NCI-H2171 treated with DMSO at 0.1 percent for 48 hours (cell line): ENCODE measurements at places on chromosomes 3 and 15.
A peak's percentile ranks its signal among the peaks of the same experiment; 100 is the strongest.

- peak; percentile 86 for DNase-seq
Measured at GRCh38 chr3:14402304-14402811, at the start of gene SLC6A6. TSS of gene SLC6A6 (plus strand) at chr3:14402606. CDS start at chr3:14443635, 41,029 bp downstream.

DNA sequence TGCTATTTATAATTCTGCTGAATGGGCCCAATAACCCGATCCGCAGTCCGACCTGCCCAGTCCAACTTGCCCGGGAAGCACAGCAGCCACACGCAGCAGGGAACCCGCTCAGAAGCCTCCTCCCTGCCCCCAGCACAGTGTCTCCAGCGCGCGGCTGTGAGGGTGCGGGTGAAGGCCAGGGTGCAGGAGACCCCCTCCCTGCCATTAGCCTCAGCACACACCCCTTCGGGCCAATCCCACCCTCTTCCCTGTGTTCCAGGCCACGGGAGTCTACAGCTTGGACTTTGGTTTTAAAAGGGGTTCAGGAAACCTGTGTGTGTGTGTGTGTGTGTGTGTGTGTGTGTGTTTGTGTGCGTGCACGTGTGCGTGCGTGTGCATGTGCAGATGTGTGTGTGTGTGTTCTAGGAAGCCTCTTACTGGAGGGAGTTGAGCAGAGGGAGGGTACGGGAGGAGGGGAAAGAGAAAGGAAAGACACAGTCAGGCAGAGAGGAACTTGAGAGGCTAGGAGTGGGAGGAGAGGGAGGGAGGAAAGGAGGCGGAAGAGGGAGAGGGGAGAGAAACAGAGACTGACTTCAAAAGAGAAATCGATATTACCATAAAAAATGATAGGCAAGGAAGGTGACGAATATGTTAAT is 34.2 kb downstream of the ATP2B2 start:
- peak; percentile 83 for DNase-seq

- no peak for DNase-seq
Measured at GRCh38 chr15:56205061-56205876, 38.4 kb downstream of the RFX7 start.

GRCh38 chr15:43922021-43922420 is 95.2 kb downstream of the WDR76 start:
- DNase-seq: no peak

GRCh38 chr3:180280555-180280954 is 243.8 kb upstream of the PEX5L start:
- no peak for DNase-seq

- no peak for DNase-seq
Measured at GRCh38 chr3:143676747-143677146, 171.5 kb downstream of the SLC9A9 start.

DNA sequence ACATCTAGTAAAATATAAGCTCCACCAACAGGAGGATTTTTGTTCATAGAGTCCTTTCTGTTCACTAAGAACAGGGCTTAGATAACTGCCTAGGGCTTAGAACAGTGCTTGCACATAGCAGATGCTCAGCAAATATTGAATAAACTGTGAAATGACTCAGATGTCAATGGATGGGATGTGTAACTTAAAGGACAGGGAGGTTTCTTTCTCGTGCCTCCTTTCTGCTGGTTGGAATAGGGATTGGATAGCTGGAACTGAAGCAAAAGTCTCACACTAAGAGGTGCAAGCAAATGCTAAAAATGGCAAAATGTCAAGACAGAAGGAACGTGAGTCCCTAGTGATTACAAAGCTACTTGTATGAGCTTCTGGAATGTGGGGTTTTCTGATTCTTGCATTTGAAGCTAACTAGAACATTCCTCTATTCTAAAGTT is 392.8 kb upstream of the WNT5A start:
- no peak for DNase-seq

- DNase-seq: no peak
Measured at GRCh38 chr3:151051533-151051932, 33.9 kb upstream of the MED12L start.

- DNase-seq: no peak
Measured at GRCh38 chr15:96264801-96265515, 65.5 kb upstream of the NR2F2 start.

DNA sequence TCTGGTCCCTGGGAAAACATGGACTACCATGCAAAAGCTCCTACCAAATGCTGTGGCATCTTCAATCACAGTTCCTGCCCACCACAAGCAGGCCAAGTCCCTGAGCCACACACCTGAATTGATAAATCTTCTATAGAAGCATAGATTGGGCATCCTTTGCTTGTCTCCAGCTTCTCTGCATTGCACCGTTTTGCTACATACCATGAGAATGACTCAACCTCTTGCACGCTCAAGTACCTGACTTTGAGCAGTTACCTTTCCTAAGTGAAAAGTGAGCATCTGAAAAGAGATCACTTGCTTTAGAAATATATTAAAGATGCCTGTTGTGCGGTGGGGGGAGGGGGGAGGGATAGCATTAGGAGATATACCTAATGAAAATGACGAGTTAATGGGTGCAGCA is 31.3 kb downstream of the GATM start:
- no peak for DNase-seq

- no peak for DNase-seq
Measured at GRCh38 chr3:31095255-31095654, 200.8 kb upstream of the GADL1 start.

- DNase-seq: no peak
Measured at GRCh38 chr3:141642215-141642614, 95.9 kb upstream of the RNF7 start.

DNA sequence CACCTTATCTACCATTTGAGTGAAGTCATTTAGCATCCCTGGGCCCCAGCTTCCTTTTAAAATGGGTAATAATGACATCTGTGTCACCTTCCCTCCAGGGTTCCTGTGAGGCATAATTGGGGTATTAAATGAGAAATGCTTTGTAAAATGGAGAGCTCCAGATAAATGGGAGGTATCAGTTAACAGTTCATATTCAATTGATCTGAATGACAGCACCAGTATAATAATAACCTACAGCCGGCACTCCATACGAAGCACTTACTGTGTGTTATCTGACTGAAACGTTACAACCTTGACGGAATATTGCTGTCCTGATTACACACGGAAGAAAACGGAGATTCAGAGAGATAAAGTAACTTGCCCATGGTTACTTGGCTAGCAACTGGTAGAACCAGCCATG is 53.6 kb downstream of the BHLHE40 start:
- no peak for DNase-seq

- DNase-seq: no peak
Measured at GRCh38 chr3:135329479-135329878, 534.4 kb downstream of the EPHB1 start.

DNA sequence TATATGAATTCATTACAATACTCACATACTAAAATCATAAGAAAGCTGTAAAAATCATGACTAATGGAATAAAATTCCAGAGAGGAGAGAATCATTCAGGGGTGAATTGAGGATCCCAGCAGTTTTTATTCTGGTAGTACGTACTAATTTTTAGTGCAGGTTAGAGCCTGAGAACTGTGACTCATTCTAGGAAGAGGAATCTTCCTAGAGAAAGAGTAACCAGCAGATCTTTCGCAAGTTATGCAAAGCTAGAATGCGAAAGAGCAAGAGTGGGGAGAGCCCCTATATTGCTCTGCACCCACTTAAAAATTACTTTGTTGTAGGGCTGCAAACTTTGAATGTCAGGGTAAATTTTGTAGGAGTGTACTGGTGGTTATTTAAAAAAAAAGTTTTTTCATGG is 303.6 kb upstream of the ARPP21 start:
- no peak for DNase-seq

DNA sequence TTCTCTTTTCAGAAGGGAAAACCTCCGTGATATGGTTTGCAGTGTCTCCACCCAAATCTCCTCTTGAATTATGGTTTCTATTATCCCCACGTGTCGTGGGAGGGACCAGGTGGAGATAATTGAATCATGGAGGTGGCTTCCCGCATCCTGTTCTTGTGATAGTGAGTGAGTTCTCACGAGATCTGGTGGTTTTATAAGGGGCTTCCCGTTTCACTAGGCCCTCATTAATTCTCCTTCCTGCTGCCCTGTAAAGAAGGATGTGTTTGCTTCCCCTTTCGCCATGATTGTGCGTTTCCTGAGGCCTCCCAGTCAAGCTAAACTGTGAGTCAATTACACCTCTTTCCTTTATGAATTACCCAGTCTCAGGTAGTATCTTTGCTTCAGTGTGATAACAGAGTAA is 692.7 kb upstream of the GRM7 start:
- DNase-seq: no peak

DNA sequence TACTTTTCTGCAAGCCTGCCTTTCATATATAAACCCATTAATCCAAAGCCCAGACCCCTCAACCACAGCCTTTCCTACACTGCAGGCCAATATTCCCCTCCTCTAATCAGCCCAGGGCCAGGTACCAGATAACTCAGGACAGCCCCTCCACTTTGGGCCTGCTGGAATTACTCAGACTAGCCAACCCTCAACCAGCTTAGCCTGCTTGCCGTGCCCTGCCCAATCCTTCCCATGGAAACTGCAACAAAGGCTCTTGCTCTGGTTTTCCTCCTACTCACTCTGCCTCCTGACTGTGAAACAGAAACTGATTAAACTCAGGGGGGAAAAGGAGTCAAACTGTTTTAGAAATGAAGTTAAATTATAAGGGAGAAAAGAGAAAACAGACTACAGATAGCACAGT is 248.1 kb downstream of the KLF13 start:
- DNase-seq: no peak

DNA sequence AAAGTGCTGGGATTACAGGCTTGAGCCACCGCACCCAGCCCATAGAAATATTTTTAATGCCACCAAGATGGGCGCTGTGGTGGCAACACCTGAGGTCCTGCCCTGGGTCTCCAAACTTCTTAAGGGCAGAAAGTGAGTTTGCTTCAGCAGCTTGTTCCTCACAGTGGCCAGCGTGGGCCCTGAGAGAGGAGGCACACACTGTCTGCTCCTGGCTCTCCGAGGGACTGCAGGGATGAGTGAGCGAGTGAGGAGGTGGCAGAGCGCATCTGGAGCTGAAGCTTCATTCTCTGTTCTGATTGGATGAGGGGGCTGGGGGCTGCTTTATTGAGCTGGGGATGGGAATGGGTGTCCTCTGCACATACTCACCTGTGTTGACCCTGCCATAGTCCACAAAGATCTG is 57.6 kb upstream of the RAB6B start:
- DNase-seq: no peak

DNA sequence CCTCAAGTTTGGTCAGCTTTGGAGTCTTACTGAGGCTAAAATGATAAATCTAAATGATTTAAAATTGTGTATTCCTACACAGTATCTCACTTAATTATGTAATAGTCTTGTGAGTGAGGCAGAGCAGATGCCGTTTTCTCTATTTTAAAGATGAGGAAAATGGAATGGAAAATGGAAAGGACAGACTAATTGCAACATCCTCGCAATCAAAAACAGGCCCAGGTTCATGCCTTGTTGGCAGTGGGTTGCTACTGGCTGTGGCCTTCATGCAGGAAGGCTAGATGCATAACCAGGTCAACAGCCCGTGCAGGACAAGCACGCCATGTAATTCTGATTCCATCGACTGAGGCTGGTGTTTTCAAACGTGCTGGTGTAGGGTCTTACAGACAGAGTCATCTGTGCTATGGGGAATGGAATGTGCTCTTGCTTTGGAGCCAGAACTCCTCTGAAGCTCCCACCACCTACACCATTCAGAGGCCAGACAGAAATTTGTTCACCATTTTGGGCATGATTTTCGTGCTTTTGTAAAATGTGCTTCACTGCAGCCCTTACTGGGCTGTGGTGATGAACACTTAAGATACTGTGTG is 37.9 kb downstream of the MLH1 start:
- DNase-seq: no peak

- DNase-seq: no peak
Measured at GRCh38 chr15:57865294-57865693, 158.8 kb downstream of the POLR2M start.

GRCh38 chr15:77688266-77688665 is 55.6 kb upstream of the LINGO1 start:
- DNase-seq: no peak

- DNase-seq: no peak
Measured at GRCh38 chr3:64395490-64395889, 170.2 kb upstream of the PRICKLE2 start.

DNA sequence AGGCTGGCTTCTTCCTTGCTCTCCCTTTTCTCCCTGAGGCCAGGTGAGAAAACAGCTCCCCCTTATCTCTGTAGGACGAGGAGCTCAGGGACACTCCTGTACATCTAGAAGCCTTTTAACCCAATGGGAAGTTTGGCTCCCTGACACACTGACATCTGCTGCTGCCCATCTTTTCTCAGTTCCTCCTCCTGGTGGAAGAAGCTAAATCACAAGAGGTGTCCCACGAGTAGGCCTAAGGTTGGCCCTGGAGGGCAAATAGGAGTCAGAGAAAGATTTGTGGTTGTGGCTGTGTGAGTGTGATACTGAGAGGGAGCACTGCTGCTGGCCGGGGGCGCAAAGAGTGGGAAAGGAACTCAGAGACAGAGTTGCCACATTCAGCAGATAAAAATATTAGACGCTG is 49.5 kb downstream of the ARHGAP31 start:
- DNase-seq: no peak

- no peak for DNase-seq
Measured at GRCh38 chr3:108357042-108357441, 60.7 kb downstream of the HHLA2 start.

DNA sequence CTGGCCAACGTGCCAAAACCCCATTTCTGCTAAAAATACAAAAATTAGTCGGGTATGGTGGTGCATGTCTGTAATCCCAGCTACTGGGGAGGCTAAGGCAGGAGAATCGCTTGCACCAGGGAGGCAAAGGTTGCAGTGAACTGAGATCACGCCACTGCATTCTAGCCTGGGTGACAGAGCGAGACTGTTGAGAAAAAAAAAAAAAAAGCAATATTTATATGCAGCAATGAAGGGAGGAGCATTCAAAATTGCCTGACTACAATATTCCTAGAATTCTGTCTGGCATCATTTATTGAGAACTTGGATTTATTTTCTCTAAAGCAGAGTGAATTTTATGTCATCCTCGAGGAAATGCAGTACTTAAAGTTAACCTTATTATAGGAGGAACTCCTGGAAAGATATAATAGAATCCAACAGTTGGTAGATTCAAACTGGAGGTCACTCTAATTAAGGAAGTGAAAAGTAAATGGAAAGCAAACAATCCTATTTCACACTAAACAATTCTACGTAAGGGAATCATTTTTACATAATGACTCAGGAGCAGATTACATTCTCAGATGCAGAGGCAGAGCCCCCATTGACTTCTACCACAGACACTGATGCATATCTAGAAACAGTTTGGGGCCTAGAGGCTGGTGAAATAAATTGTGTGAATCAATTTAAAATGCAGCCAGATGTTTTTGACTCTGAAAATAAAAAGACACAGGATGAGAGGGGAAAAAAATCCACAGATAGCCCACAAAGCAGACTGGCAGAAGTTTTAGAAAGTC is 82.1 kb upstream of the FHIT start:
- no peak for DNase-seq

- peak; percentile 1 for DNase-seq
Measured at GRCh38 chr3:32109256-32109655, 2.8 kb downstream of the GPD1L start.

DNA sequence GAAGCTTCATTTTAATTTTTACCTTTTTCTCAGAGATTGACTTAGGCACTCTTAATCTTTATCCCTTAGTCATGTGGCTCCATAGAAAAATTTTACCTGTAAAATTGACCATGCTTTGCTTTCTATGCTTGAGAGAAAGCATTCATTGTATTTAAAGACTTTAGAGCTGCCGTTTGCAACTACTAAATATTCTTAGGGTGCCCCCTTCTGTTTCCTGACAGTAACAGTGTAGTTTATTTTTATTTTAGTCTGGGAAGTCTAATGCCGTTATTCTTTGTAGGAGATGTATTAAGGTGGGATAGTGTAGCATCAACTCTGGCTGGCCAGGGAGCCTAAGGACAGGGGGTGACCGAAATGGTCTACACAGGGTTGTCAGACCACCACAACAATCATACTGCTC is 84.5 kb upstream of the SYNPR start:
- peak; percentile 55 for DNase-seq

GRCh38 chr3:88462230-88462629 is 312.5 kb downstream of the C3orf38 start:
- DNase-seq: no peak
